ENCODE measurements at places on chromosomes 4 and X. TPM values are rescaled to one million over a fixed set of nuclear protein-coding genes. Genes with fewer than 3 reads are reported as not detected.

The PABPC1L2B gene
- total RNA-seq = 1.2 TPM

The VMA21 gene
- 31.8 TPM for total RNA-seq

The NIPAL1 gene
- total RNA-seq = 10.8 TPM

The AFAP1 gene
- total RNA-seq = 59.5 TPM

The PRPS1 gene
- total RNA-seq = 6.5 TPM

The MCF2 gene
- total RNA-seq = 4.8 TPM

The SOWAHB gene
- total RNA-seq = 7.2 TPM

The TCEAL5 gene
- total RNA-seq = not detected

The CDK16 gene
- 36.4 TPM for total RNA-seq

The SSX3 gene
- total RNA-seq = not detected

The CCSER1 gene
- 14.7 TPM for total RNA-seq

The TMEM150C gene
- total RNA-seq = 4.3 TPM

The APLN gene
- total RNA-seq = 1.2 TPM

The UGT2B15 gene
- total RNA-seq = 4.6 TPM

The FAM156A gene
- total RNA-seq = 17.3 TPM

The CHM gene
- total RNA-seq = 33.9 TPM

The WDR1 gene
- 281 TPM for total RNA-seq

The SLC25A4 gene
- 12.5 TPM for total RNA-seq

The RTL3 gene
- total RNA-seq = 0.24 TPM

The PIM2 gene
- 7.9 TPM for total RNA-seq

The DMRTC1 gene
- total RNA-seq = not detected

The F11 gene
- not detected for total RNA-seq

The TXK gene
- 0.48 TPM for total RNA-seq

Measured in umbilical cord (tissue), 2 donors.